NCI-H187 (cell line): ENCODE measurements at places on chromosomes 3 and 15.

DNA sequence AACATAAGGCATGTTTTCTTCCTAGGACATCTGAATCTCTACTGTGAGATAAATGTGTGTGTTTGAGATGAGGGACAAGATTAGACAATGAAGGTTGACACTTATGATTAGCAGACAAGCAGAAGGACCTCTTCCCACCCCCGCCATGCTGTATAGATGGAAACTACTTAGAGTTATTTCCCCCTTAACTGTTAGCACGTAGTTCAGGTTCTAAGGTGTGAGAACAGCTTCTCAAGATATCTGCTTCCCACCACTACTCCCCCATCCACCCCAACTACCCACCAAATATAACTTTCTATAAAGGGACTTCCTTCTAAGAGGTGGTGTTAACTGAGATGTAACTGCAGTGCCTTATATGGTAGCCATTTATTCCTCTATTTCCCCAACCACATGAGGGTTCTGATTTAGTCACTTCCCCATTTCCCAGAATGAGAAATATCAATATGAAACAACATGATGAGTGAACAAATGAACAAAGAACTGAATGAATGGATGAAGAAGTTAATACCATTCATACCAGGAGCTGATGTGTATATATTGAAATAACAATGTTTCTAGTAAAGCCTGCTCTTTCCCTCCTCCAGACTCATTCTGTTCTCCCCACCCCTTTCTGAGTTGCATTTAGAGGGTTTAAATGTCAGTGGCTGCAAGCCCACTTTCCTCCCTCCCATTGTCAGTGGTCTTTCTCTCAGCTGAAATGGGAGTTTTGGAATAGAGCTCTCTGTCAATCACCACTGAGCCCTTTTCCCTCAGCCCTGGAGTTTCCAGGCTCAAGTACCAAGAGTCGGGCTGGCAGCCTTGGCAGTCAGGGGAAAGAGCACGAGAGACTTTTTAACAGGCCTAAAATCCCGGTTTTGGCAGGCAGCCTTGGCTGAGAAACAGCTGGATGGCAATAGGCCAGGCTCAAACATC is 7.7 kb upstream of the RFTN1 start:
- DNase-seq: no peak

DNA sequence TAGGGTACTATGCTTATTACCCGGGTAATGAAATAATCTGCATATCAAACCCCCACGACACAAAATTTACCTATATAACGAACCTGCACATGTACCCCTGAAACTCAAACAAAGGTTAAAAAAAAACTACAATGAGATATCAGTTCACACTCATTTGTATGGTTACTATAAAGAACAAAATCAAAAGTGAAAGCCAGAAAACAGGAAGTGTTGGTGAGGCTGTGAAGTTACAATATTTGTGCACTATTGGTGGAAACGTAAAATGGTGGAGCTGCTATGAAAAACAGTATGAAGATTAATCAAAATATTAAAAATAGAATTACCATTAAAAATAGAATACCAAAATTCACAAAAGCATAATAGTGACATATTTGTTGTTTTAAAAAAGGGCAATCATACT is 128.9 kb downstream of the ZIC1 start:
- DNase-seq: no peak

- no peak for DNase-seq
Measured at GRCh38 chr3:133474817-133475216, 75.0 kb downstream of the BFSP2 start.

DNA sequence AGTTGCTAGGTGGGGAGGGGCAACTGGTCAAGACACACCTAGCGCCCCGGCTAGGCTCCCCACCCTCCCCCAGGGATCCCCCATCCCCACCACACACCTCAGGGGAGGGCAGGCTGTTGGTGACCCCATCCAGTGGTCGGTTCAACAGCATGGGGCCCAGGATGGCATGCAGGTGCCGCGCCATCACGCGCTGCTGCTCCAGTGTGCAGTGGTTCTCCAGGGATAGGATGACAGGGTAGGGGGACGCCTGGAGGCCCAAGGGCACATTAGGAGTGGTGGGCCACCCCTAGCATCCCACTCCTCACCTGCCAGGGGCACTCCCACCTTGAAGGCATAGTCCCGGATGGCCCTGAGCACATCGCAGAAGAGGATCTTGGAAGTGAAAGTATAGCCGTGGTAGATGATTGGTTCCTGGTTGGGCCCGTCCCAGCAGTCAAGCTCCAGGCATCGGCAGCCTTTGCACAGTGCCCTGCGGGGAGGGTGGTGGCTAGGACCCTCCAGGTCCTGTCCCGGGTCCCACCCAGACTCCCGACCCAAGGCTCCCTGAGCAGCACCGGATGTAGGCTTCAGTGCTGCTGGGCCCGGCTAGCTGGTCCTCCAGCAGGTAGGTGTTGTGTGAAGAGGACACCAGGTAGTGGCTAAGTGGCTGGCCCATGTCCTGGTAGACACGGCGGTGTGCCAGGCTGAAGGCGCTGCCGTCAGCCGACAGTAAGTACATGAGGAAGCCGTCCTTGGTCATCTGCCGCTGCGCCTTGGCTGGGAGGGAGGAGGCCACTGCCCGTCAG is 19.4 kb downstream of the VILL start:
- DNase-seq: no peak

DNA sequence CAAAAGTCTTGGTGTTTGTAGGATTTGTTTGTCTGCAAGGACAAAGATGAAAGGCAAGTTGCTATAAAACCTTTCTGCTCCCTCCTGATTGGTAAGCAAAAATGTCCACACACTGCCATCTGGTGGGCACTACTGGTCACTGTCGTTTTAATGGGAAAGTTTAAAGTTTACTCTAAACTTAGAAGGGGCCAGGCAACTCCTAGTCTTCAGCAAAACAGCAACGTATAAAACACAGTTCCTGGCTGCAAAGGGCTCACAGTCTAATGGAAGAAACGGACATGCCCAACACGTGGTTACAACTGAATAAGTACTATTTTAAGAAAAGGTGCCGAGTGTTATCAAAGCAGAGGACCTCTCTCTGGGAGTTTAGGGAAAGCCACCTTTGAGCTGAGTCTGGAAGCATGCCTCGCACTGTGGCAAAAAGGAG is 23.7 kb upstream of the TPRG1 start:
- no peak for DNase-seq

DNA sequence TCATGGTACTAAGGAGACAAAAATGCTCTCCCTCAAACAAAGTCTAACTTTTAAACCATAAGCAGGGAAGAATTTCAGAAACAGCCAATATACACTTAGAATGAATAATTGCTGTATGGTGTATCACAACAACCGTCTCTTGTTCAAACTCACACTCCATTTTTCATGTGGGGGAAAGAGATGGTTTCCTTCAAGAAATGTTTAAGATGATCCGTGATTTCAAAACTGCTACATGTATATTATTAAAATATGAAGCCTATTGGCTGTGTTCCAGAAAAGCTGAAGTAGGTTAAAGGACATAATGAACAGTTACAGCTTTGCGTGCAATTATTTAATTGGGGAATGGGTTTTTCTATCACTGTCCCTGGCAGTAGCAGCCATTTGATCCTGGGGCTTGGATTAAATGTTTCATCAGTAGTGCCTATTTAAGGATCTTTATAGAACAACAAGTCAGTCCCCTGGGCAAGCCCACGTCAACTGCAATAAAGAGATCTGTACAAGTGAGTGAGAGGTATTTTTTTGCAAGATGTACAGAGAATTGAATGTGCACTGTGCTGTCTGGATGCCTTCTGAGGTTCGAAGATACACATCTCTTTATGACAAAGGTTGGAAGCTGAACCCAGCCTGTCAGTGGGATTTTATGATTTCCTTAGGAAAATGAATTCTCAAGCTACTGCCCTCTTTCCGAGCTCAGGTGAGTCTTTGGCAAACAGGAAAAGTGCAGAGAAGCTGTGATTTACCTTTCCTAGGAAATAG is 337.2 kb upstream of the RARB start:
- DNase-seq: no peak

DNA sequence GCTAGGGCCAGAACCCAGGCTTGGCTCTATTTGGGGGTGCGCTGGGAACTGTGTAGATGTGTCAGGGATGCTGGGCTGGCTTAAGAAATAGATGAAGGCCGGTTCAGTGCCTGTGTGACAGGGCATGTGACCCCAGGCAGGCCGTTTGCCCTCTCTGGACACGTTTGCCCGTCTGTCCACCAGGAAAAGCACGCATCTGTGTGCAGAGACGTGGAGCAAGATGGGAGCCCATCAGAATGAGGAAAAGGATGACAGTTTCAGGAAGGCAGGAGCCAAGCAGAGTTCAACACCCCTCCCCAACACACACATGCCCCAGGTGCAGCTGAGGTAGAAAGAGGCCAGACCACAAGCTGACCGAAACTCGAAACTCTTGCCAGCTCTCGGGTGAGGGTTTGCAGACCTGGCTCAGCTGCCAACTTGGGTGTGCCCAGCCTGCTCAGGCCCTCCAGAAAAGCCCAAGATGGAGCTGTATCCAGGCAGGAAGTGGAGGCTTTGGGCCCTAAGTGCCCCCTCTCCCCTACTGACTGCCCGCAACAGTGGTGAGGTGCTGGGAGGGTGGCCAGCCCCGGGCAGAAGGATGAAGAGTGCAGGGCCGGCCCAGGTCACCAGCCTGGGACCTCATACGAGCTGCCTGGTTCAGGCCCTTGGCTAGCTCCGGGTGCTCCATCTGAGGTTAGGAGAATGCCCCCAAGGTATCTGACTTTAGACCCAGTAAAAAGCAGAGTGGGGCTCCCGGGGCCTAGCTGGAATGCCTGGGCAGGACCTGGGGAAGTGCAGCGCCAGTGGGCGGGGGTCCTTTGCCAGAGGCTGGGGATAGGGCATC is 10.2 kb upstream of the MESP1 start:
- DNase-seq: no peak
